ENCODE measurements at places on chromosomes 1 and 21.

GRCh38 chr1:15296585-15297321 lies 49.7 kb downstream of the FHAD1 start:
- no peak for DNase-seq

DNA sequence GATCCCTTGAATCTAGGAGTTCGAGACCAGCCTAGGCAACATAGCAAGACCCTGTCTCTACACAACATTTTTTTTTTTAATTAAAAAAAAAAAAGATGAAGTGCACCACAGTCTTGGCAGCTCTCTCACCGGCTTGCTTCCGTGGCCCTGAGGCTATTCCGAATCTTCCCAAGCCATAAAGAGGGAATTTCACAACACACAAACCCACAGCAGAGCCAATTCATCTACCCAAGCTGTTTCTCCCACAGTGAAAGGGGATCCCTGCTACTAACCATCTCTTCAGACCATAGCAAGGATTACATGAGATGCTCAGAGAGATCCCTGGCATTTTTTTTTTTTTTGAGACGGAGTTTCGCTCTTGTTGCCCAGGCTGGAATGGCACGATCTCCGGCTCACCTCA lies 8.3 kb upstream of the CHD5 start:
- DNase-seq, result no peak

DNA sequence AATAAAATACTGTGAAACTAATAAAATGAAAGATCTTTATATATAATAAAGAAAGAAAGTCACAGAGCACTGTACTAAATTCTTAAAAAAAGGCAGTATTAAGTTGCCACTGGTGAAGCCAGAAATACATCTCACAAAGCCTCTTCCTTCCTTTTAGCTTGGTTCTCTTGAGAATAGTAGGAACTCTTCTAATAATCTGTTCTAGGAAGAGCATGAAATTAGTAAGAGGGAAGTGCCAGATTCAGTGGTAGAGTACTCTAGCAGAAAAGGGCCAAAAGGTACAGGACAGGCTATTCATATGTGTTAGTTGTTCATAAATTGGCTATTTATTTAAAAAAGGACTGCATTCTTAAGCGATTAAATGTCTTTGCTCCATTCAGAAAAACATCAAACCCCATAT lies 33.7 kb downstream of the CTTNBP2NL start:
- DNase-seq, result no peak

- DNase-seq, result no peak
Measured at GRCh38 chr21:45948576-45949141, 32.9 kb upstream of the COL6A1 start.

GRCh38 chr1:65319141-65319540 lies 9.8 kb downstream of the DNAJC6 start:
- DNase-seq, result no peak

DNA sequence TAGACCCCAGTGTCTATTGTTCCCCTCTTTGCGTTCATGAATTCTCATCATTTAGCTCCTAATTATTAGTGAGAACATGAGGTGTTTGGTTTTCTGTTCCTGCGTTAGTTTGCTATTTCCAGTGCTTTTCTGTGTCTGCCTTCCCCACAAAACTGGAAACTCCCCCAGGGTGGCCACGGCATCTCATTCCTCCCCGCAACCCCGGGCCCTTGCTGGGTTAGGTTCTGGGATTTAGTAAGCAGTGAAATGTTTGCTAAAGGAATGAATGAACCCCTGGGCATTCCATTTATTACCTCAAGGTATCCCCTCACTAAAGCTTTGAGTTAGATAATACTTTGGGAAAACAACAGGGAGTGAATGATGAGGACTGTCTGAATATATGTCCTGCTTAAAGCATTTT lies 142.9 kb downstream of the GLUL start:
- no peak for DNase-seq

GRCh38 chr1:108747898-108748297 lies 1.4 kb downstream of the STXBP3 start:
- no peak for DNase-seq

DNA sequence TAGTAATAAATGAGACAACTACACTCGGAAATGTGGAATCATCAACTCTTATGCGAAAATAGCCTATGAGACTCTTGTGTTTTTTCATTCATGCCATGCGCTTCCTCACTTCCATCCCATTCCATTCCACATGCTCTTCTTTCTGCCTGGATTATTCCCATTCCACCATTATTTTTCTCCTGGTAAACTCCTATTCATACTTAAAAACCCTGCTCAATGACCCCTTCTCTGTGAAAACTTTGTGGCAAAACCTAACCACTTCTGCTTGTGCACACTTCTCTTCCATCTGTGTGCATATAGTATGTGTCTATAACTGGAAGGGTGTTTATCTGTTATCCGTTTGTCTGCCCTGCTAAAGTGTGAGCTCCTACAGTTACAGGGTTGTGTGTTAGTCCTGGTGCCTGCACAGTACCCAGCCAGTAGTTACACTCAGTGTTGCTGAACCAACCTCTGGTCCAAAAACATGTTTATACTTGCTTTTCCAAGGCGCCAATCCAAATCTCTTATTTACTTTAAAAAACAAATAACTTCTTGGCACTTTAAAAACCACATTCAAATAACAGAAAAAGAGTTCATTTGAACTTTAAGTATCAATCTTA lies 10.7 kb downstream of the EPHX1 start:
- DNase-seq, result no peak

DNA sequence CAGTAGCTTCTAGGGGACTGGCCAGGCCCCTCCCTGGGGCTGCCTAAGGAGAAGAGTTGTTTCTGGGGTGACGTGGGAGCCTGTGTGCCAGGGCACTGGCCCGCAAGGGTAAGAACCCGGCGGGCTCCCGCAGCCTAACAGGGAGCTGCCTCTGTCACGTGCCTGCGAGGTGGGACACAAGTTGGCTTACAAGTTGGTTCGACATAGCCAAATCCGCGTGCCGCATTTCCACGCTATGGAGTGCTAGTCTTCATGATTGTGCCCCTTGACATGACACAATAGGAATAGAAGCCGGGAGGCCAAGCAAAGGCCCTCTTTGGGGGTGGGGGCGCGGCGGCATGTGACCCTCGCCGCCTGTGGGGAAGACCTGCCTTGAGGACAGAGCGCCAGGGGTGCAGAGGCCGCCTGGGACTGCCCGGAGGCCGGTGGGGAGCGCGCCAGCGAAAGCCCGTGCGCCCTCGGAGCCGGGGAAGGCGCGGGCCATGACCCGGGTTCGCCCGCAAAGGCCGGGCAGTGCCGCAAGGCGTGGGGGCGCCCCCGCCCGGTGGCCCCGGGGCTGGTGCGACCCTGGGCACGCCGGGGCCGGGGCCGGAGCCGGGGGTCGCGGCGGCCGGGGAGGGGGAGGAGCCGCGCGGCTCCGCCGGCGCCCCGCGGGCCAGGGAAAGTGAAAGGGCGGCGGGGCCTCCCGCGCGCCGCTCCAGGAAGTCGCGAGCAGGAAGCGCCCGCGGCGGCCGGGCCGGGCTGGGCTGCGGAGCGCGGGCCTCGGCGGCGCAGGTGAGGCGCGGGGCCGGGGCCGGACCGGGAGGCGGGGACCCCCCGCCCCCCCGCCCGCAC lies at the start of gene SLC37A1:
TSS of gene SLC37A1 (plus strand) at position 702 of the 834 bp plus-strand sequence. CDS start 4,603 bp downstream, outside the sequence.
- no peak for DNase-seq

DNA sequence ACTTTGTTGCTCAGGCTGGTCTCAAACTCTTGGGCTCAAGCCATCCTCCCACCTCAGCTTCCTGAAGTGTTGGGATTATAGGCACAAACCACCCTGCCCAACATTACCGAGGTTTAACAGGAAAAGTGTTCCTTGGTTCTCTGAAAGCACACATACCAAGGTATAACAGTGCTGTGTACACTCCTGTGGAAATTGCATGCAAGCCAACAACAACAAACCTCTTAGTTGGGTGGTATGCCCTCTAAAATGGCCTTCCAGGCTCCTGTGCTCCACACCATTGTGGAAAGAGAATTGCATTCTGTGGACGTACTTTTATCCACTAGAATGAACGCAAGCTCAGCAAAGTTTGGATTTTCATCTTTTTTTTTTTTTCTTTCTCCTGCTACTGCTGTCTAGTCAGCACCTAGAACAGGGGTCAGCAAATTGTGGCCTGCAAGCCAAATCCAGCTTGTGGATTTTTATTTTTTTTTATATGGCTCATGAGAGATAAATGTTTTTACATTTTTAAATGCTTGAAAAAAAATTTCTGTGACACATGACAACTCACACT lies 192.2 kb upstream of the TNR start:
- DNase-seq, result no peak

DNA sequence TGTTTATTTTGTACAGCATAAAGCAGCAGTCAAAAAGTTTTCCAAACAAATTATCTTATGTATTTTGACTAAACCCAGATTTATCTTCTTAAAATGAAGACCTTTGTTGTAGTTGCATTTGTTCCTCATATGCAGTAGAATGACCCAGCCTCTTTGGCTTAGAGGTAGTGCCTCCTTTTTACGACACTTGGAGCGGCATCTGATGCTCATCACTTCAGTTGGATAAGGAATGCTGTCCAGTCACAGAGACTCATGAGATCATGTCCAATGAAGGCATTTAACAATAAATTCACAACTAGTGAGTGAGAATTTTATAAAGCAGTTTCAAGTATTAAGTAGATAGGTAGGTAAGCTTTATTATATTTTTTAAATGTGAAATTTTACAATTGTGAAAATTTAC lies 35.2 kb downstream of the PTPRC start:
- DNase-seq, result no peak

GRCh38 chr1:59025201-59025600 lies 241.4 kb upstream of the JUN start:
- DNase-seq, result no peak

DNA sequence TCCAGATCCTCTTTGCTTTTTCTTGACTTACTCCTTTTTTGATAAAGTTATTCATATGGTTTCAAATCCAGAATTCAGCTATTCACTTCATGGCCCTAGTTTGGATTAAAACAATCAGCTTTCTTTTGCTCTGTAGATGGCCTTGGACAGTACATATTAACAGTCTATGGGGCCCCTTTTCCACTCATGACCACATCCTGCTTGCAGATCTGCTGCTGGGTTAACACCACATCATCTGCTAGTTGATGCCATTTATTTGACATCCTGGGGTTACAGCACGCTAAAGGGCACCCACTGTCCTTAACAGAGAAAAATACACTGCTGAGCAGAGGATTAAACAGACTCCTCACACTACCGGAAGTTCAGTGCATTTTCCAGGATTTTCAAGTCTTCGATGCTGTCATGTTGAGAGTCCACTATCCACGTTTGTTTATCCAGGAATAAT lies 941 bp upstream of the IFI16 start:
- no peak for DNase-seq

DNA sequence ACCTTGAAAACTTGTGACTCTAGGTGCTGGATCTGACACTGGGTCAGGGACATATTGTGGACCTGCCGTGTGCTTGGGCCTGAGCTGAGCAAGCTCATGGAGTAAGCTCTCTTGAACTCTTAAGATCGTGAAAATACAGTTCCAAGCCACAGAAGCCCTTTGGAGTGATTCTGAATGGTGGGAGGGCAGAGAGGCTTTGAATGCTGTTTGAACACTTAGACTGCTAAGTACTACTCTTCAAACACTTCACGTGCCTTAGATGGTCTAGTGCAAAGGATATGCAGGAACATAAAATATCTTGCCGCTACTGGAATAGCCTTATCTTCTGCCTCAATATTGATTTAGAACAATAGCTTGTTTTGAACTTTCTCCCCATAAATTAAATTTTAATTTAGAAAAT lies 21.6 kb downstream of the ROR1 start:
- no peak for DNase-seq

GRCh38 chr1:21324368-21325141 lies 34.3 kb upstream of the ECE1 start:
- peak; percentile 97 for DNase-seq

DNA sequence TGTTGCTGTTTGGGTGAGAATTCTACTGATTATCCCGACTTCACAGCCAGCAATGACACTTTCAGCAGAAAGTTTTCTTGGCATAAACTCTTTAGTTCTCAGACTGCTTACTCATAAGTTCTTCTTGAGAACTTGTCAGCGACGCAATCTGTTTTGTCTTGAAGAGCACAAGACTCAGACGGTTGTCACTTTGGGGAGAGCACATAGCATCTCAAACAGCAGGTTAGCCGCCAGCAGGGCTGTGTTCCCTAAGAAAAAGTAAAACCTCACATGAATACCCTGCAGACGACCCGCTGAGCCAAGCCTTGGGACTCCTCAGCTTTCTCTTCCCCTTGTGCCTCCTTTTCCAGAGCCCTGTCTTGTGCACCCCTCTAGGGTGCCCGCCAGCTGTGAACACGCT lies 11.4 kb downstream of the AGMAT start:
- DNase-seq, result no peak

- no peak for DNase-seq
Measured at GRCh38 chr21:44301961-44302406, 2.1 kb downstream of the PFKL start.

DNA sequence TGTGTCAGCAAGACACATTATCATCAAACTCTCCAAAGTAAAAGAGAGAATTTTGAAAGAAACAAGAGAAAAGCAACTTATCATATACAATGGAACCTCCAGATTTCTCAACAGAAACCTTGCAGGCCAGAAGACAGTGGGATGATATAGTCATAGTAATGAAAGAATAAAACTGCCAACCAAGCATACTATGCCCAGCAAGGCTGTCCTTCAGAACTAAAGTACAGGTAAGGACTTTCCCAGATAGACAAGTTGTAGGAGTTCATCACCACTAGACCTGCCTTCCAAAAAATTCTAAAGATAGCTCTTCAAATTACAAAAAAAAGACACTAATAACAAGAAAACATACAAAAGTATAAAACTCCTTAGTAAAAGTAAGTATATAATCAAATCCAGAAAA lies 33.2 kb upstream of the FOXD3 start:
- no peak for DNase-seq

- DNase-seq, result no peak
Measured at GRCh38 chr1:154962795-154963330, 1.3 kb upstream of the PYGO2 start.

DNA sequence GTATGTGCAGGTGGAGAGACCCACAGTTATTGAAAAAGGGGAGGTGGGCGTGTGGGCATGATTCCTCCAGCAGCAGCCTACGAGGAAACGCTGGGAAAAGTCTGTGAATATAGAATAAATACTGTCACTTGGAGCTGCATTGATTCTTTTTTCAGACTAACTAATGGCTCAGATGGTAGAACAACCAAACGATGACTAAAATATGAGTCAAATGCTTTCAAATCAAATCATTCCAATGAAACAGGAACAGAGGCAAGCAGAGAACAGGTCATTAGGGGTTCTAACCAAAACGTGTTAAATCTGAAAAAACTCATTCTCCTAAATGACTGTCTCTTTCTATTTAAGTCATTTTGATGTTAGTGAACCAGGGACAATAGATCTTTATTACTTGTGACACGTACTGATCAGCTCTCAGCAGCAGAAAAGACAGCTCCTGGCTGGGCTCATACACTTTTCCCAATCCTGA lies 35.1 kb upstream of the SEC16B start:
- DNase-seq, result no peak

- DNase-seq, result no peak
Measured at GRCh38 chr21:24938573-24938972, 668.7 kb downstream of the MRPL39 start.

All from HS-27A (cell line).